ENCODE measurements at places on chromosomes 5 and 9. TPM values are rescaled to one million over a fixed set of nuclear protein-coding genes. Genes with fewer than 3 reads are reported as not detected.

- DNase-seq = no peak
Observed at GRCh38 chr9:78725503-78725902, 428.6 kb downstream of the PSAT1 start.

GRCh38 chr5:61626639-61627282, 294.7 kb downstream of the ZSWIM6 start:
- DNase-seq = no peak

DNA sequence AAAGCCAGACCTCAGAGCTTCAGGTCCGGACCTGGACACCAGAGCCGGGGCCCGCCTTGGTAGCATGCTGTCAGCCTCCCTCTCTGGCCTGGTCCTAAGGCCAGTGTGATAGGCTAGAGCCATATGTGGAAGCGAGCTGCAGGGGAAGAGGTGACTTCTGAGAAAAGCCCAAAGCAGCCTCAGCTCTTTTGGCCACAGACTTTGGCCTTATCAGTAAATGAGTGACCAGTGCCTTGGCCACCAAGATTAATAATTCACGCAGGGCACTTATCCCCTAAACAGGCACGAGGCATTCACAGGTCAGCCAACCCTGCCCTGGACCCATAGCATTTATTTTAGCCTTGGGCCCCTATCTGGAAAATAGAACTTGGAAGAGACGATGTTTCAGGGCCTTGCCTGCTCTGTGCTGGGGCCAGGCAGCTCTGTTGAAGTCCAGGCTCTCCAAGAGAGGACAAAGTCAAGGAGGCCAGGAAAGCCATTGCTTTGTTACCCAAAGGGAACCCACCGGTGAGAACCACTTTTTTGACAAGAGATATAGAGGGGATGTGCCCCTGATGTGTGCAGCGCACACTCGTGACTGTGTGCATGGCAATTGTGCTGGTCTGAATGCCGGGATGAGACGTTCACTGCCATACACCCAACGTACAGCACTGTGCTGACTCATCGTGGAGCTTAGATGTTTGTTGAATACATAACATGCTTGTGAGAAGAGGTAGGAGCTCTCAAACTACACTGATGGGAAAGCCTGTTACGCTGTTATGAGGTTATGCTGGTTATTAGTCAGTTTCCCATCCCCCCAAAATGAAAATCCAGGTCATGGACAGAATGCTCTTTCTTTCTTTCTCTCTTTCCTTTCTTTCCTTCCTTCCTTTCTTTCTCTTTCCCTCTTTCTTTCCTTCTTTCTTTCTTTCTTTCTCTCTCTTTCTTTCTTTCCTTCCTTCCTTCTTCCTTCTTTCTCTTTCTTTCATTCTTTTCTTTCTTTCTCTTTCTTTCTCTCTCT, 5.0 kb upstream of the SLC34A1 start:
- no peak for DNase-seq

The FRRS1L gene
- 2.6 TPM for total RNA-seq

DNA sequence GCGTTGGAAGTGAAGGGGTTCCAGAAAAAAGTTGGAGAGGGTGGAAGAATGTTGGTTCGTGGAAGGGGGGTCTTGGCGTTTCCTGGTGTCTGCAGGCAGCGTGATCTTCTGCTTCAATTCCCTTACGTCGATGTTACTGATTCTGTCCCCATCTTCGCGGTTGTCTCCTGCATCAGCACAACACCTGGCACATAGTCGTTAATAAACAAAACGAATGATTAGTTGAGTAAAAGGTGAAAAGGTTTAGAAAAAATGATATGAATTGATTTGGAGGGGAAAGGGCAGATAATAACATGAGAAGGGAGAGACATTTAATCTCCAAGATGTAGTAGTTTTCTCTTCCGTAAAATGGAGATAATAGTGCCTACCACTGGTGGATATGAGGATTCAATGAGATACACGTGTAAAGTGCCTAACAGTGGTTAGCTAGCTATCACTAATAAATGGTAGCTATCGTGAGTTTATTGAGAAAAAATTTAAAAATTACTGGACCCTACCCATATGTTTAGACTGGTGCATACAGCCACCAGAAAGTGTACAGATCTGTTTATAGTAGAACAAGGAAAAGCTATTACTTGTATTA, 556 bp downstream of the MTREX start:
- no peak for DNase-seq

- DNase-seq = no peak
Observed at GRCh38 chr9:268616-269015, 54.0 kb downstream of the DOCK8 start.

GRCh38 chr5:10161778-10162177, 87.9 kb downstream of the ATPSCKMT start:
- no peak for DNase-seq

The ADAMTSL2 gene
- total RNA-seq = 11.3 TPM

DNA sequence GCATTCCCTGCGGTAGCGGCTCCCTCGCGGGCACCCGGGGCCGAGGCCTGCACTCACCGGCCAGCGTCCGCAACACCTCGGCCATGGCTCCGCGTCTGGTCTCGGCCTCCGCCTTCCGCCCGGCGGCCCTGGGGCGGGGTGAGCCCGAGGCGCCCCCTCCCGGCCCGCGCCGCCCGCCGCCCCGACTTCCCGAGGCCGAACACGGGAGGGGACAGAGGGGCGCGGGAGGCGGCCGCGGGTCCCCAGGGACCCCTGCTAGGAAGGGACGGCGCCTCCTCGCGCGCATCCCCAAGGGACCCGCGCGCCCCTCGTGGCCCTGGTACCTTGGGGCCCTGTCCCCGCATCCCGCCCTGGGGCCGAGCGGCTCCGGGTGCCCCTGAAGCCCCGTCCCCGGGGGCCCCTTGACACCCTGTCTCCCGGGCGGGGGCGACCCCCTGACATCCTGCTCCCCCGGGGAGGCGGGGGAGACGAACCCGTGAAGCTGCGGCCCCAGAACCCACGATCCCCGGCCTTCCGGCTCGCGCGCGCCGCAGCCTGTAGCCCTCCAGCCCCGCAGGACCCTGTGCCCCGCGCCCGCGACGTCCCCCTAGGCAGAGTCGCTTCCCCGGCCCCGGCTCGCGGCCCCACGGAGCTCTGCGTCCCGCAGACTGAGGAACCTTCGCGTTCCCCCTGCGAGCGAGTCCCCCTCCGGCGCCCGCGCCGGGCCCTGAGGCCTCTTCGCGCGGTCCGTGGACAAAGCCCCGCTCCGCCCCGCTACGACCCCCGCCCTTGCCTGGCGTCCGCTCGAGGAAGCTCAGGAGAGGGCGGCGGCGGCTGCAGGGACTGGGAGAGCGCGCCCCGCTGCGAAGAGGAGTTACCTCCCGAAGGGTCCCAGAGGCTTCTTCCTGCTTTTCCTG, at the start of gene ABO:
ABO (minus strand) TSS at position 97 of the 896 bp plus-strand sequence.
- no peak for DNase-seq

- peak; percentile 86 for DNase-seq
Observed at GRCh38 chr9:136045595-136046553, 49.2 kb downstream of the NACC2 start.

DNA sequence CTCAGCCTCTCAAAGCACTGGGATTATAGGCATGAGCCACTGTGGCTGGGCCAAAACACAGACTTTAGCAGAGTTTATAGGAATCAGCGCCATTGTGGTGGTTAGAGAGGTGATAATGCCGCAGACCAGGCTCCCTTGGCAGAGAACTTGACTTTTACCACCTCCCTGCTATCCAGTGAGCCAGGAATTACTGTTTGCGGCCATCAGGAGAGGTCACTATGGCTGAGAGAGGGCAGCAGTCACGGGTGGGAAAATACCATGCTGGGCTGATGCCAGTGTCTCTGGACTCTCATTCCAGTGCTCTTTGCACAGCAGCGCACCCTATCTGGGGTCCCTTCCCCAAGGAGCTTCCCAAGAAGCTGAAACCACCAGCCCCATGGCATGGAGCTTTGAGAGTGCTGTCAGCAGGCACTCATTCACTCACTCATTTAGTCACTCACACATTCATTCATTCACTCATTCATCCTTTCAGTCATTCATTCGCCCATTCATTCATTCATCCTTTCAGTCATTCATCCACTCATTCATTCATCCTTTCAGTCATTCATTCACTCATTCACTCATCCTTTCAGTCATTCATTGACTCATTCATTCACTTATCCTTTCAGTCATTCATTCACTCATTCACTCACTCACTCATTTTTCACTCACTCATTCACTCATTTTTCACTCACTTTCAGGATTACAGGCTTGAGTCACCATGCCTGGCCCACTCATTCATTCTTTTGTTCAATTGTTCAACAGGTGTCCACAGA, 27.3 kb upstream of the RNU6ATAC start:
- DNase-seq = peak; percentile 46

DNA sequence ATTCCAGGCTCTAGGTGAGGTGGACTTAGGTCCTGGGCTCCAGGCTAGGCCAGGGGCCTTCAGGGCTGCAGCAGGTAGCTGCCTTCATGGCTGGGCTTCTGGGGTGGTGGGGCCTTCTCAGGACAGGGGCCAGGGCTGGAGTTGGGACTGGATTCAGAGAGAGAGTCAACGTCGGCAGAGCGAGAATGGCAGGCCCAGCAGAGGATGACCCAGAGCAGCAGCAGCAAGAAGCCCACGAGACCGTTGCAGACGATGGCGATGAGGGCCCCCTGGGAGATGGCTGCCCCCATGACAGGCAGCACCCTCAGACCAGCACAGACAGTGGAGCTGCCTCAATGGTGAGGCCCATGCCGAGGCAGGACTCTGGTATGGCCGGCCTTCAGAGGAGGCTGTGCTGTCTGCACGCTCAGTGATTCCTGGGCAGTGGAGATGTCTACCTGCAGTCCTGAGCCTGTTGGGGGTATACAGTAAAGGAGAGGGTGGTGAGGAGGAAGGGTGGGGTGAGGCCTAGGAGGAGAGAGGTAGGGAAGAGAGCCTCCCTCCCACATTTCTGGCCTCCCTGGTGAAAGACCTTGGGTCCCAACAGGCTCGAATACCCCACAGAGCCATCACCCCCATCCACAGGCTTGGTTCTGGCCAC, 1.3 kb downstream of the ENHO start:
- DNase-seq = no peak

The N4BP3 gene
- 1.8 TPM for total RNA-seq

The UBE2QL1 gene
- total RNA-seq = 3.3 TPM

DNA sequence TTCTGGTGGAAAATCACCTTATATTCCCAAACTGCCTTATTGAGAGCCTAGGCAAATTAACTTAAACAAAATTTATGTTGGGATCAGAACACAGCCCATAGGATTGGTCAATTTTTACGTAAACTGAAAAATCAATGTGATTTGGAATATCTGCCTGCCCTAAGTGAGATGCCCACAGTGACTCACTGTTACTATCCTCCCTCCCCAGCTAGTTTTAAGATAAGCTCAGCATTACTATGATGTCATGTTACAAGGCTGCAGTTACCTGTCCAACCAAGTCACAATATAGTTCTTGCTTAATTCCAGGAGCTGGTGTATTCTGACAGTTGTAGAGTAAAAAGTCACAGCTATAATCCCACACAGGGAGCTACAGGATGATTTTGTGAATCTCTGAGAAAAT, 23.1 kb downstream of the SKP1 start:
- DNase-seq = no peak

DNA sequence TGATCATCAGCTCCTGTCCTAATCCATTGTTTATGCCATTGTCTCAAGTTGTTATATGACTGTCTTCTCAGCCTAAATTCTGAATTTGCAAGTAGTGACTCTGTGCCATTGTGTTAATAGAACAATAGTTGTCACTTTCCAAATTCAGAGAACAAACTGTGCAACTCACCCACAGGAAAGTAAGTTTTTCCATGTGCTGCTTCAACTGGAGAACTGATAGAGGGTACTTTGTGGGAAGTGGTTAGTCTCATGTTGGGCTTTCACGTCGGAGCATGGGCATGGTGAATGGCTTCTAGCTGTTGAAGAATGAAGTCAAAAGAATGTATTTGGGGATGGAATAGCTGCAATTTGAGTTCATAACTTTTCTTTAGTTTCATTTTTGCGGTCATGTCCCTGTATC, 146.0 kb downstream of the CD180 start:
- no peak for DNase-seq

- DNase-seq = no peak
Observed at GRCh38 chr5:150746-151145, 40.5 kb upstream of the LRRC14B start.
